ENCODE measurements at places on chromosomes 1 and 21.

DNA sequence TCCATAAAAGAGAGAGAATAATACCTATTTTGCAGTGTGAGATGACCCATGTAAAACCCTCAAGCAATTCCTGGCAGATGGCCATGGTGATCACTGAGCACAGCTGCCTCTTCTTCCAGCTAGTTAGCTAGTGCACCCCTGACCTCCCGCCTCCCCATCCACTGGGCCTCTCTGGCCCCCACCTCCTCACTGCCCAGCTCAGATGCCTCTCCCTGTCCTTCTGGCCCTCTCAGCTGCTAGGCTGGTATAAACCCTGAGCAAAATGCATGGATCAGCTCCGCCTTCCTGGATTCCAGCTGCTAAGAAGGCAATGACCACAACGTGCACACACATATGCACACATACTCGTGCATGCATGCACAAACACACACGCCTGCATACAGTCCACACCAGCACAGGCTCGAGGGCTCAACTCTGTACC lies 117.2 kb downstream of the DMRTB1 start:
- DNase-seq, result no peak

- no peak for DNase-seq
Observed at GRCh38 chr1:44946725-44947062, 39.7 kb downstream of the EIF2B3 start.

DNA sequence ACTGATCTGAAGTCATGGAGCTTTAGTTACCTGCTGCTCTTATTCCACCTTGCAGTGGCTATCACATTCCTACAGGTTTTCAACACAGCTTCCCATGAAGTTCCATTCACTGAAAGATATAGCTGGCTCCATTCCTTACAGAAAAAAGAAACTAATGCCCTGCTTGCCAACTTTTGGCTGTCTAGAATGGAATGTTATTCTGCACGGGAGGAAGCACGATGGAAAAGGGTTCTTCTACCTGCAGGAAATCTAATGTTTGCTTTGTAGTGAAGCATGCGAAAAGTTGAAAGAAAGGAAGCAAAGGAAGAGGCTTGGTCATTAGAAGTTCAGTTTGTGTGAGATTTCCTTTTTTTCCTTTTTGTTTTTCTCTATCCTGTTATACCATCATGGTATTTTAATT lies 32.6 kb downstream of the GIPC2 start:
- DNase-seq, result no peak

GRCh38 chr1:198455966-198456365 lies 84.5 kb downstream of the ATP6V1G3 start:
- DNase-seq, result no peak

DNA sequence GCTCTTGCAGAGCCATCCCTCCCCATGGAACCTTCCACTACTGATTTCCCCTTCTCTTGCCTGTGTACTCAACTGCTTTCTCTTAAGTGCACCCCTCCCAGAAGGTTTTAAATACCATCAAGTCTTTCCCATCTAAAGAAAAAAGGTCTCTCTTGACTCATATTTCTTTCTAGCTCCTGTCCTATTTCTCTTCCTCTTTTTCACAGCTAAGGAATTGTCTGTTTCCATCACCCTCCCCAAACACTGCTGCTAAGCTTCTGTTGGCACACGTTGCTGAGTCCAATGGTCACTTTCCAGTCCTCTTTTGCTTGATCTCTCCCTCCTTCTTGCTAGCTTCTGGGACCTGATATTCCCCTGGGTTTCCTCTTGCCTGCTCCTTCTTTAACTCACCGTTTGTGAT lies 13.3 kb upstream of the GNL2 start:
- DNase-seq, result no peak

GRCh38 chr21:44375281-44375651 lies 21.8 kb downstream of the TRPM2 start:
- no peak for DNase-seq

GRCh38 chr21:42532466-42533181 lies 19.0 kb downstream of the SLC37A1 start:
- no peak for DNase-seq

DNA sequence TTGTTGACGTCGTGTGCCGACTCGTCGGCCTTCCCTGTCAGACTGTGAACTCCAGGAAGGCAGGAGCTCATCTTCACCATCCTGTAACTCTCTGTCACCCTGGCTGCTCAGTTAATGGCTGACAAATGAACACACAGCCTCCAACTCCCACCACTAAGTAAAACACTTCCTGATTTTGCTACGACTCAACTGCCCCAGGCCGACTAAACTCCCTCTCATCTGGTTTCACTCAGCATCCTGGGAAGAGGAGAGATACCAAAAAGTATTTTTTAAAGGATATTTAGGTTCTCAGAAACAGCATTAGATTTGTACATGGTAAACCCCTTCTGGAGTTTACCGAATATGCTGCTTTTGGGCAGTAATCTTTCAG lies 18.2 kb upstream of the LHX4 start:
- no peak for DNase-seq

- DNase-seq, result no peak
Observed at GRCh38 chr1:16199157-16199501, 13.3 kb downstream of the ARHGEF19 start.

DNA sequence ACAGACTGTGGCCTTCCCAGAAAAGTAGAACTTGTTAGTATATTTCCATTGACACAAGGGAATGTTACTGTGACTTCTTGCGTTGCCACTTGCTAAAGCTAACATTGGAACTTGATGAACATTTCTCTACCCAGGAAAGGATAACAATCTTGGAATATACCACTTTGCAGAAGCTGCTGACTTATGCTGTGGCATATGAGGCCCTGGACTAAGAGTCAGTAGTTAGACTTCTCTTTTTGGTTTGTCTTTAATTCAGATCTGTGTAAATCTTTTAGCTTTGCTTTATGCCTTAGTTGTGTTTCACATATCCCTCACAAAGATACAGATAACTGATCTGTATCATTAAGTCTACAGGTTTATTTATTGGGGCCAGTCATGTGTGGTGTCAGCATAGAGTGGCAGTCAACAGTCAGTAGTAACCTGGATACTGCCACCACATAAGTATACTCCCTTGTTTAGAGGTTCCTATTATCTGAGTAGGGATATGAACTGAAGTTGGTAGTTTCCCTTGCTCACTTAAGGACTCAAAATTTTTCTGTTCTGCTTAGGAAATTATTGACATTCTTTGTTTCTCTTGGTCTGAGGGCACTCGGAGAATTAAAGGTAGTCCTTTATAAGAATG lies 14.7 kb downstream of the RNF2 start:
- DNase-seq, result no peak

DNA sequence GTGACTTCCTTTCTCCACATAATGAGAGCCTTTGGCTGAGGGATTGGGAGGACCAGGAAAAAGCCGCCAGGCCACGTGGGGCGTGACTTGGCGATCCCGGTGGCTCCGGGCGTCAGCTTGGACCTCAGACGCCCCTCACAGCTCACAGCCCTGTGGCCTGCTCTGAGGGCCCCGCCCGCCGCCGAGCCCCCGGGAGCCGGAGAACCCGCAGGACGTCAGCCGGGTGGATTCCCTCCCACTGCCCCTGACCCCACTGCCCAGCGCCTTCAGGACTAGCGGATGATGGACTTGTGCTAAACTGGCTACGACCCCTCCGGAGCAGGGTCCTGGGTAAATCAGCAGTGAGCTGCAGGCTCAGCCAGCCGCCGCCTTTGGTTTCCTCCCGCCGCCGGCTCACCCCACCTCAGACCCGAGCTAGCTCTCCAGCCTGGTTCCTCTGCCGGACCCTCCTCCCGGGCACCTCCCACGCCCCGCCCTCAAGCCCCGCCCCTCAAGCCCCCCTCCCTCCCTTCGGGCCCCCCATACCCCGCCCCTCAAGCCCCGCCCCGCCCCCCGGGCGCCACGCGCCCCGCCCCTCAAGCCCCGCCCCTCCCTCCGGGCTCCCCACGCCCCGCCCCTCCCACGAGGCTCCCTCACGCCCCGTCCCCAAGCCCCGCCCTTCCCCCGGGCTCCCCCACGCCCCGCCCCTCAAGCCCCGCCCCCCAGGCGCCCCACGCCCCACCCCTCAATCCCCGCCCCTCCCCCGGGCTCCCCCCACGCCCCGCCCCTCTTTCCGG lies 10.0 kb upstream of the FAAP20 start:
- DNase-seq, result peak; percentile 85
